Hepatocyte (in vitro differentiated cells): ENCODE measurements at places on chromosomes 11 and 22. TPM values are rescaled to one million over a fixed set of nuclear protein-coding genes. Genes with fewer than 3 reads are reported as not detected.

Gene GALNT18
- 7.3 and 11.6 TPM in 2 replicates for total RNA-seq

Gene GP1BB
- 1.0 and 2.5 TPM in 2 replicates for total RNA-seq

Gene MMP12
- total RNA-seq, result 0.57 and 0.96 TPM in 2 replicates

Gene OR5B21
- total RNA-seq, result not detected in 2 replicates

Gene ARHGAP8
- 24.0 and 25.2 TPM in 2 replicates for total RNA-seq

Gene DTX4
- total RNA-seq, result 26.2 and 27.5 TPM in 2 replicates

Gene MMP11
- total RNA-seq, result 27.9 and 36.2 TPM in 2 replicates

- no peaks in the 10 kb centered on the region for H3K36me3 ChIP-seq
- H3K4me3 ChIP-seq, result no peak overlapping the region
- H3K27ac ChIP-seq, result no peak overlapping the region
- no peak for DNase-seq
- no peaks in the 10 kb centered on the region for H3K27me3 ChIP-seq
These were observed 97.6 kb downstream of the TRIM29 start for GRCh38 chr11:120040151-120040840.

- H3K27me3 ChIP-seq, result peaks cover 44% of the 10 kb centered on the region
- DNase-seq, result no peak
These were observed 7.6 kb upstream of the IGSF9B start for GRCh38 chr11:133964356-133964755.

- no peaks in the 10 kb centered on the region for H3K27me3 ChIP-seq
- no peak for DNase-seq
- H3K4me3 ChIP-seq, result no peak overlapping the region
- no peaks in the 10 kb centered on the region for H3K4me1 ChIP-seq
These were observed 3.4 kb upstream of the WBP2NL start for GRCh38 chr22:41995211-41995610.

- no peak overlapping the region for H3K4me3 ChIP-seq
- no peaks in the 10 kb centered on the region for H3K36me3 ChIP-seq
- peaks cover 49% of the 10 kb centered on the region for H3K4me1 ChIP-seq
- H3K27me3 ChIP-seq, result no peaks in the 10 kb centered on the region
- DNase-seq, result no peak
- peak overlapping the region; percentile 92 for H3K27ac ChIP-seq
These were observed 4.1 kb downstream of the TRABD start for GRCh38 chr22:50189849-50190181.

GRCh38 chr11:77547863-77548551 is 41.7 kb upstream of the AQP11 start:
- DNase-seq, result peak; percentile 87
- no peaks in the 10 kb centered on the region for H3K4me1 ChIP-seq
- no peaks in the 10 kb centered on the region for H3K36me3 ChIP-seq
- H3K27ac ChIP-seq, result peak overlapping the region; percentile 44
- H3K4me3 ChIP-seq, result no peak overlapping the region

GRCh38 chr11:120235024-120235628 is 4.8 kb upstream of the POU2F3 start:
- H3K4me1 ChIP-seq, result peaks cover under 1% of the 10 kb centered on the region

DNA sequence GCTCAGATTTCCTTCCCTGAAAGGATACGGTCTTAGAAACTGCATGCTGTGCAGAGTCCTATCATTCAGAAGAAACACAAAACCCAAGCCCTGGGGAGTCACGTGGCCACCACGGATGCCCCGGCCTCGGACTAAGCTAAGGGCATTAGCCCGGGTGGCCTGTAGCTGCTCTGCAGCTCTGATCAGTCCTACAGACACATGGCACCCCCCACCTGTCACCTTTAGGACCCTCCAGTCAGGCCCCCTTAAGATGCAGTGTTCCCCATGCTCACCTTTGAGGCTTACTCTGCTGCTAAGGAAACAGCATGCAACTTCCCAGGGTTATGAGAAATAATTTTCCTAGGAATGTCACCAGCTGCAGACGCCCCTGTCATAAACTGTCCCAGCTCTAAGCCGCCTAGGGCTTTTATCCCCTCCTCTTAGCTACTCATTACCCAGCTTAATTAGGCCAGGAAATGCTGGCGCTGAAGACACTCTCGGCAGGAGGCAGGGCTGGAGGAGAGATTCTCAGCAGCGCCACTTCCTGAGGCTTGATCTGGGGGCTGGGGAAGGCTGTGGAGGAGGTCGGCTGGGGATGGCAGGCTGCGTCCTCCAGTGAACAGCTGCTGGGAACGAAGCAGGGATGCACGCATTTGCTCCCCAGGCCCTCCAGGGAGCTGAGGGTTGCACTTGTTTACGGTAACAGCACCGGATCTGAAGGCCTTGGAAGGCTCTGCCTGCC is 47.2 kb upstream of the ADA2 start:
- no peaks in the 10 kb centered on the region for H3K27me3 ChIP-seq
- H3K4me3 ChIP-seq, result no peak overlapping the region
- no peaks in the 10 kb centered on the region for H3K36me3 ChIP-seq

DNA sequence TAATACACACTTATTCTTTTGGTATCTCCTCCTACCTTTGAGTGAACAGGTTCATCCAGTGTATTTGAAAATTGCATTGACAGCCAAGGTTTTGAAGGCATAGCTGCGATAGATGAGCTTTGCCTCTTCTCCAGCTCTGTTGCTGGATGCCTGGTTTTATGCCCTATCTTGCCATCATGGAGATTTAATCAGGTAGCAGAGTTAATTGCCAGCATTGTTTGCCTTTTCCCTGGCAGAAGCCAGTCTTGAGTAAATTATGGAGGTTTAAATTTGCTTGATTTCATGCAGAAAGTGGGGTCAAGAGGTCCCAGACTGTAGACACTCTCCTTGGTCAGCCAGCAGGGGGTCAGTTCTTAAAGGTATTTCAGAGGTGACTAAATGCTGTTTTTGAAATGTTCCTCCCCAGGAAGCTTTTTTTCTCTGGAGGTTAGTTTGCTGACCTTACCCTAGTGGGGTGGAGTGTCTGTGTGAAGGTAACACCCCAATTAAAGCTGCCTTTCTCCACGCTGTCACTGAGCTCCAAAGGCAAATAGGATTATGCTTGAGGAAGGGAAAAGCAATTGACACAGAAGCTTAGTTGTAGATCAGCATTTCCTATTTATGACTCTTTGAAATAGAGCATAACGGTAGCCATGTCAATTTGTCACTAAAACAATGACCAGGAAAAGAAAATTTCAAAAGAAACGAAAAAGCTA is 96.0 kb downstream of the EXT2 start:
- no peak overlapping the region for H3K27ac ChIP-seq
- no peaks in the 10 kb centered on the region for H3K27me3 ChIP-seq
- DNase-seq, result no peak
- no peaks in the 10 kb centered on the region for H3K36me3 ChIP-seq

DNA sequence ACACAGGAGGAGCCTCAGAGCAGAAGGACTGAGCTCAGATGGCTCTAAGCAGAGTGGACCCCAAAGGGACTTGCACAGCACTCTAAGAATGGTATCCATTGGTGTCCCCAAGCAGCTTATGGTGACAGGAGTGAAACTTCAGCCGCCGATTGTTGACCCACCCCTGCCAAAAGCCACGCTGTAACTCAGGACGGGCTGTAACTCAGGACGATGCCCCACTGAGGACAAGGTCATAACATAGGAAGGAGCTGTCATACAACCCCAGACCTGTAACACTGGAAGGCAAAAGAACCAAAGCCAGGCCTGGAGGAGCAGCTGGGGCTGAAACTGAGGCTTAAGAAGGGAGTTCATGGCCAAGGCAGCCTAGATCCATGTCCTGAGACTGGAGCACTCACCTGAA is 14.2 kb downstream of the CD59 start:
- no peak overlapping the region for H3K4me3 ChIP-seq
- DNase-seq, result no peak
- H3K36me3 ChIP-seq, result no peaks in the 10 kb centered on the region
- H3K27ac ChIP-seq, result peak overlapping the region; percentile 87
